HFFc6 (cell line): ENCODE measurements at places on chromosomes 7 and 10. TPM values are rescaled to one million over a fixed set of nuclear protein-coding genes. Genes with fewer than 3 reads are reported as not detected.

The ADAM12 gene
- 5.2 to 11.2 TPM (median 6.8 TPM) in 3 replicates for total RNA-seq

GRCh38 chr7:114070246-114070645, 151.4 kb upstream of the PPP1R3A start:
- H3K36me3 ChIP-seq, result no peaks in the 10 kb centered on the region
- no peak for DNase-seq
- H3K4me1 ChIP-seq, result no peaks in the 10 kb centered on the region
- no peak overlapping the region for H3K27ac ChIP-seq
- H3K27me3 ChIP-seq, result no peaks in the 10 kb centered on the region; the same call in 1 of the 2 replicates

- H3K4me3 ChIP-seq, result no peak overlapping the region
- DNase-seq, result no peak
- peaks cover 15% of the 10 kb centered on the region for H3K27me3 ChIP-seq
- no peaks in the 10 kb centered on the region for H3K4me1 ChIP-seq
- H3K27ac ChIP-seq, result no peak overlapping the region
Observed at GRCh38 chr7:4817178-4817901, 41.9 kb downstream of the AP5Z1 start.

- peak overlapping the region; percentile 81 for H3K4me3 ChIP-seq
- H3K27ac ChIP-seq, result peak overlapping the region; percentile 79
- peaks cover 19% of the 10 kb centered on the region; the same call in 1 of the 2 replicates for H3K36me3 ChIP-seq
- H3K27me3 ChIP-seq, result peaks cover 2% of the 10 kb centered on the region; the same call in 1 of the 2 replicates
Observed at GRCh38 chr10:102776779-102777456, 33.2 kb downstream of the WBP1L start.

The PON1 gene
- total RNA-seq, result not detected in 3 replicates

The VWDE gene
- not detected in 3 replicates for total RNA-seq

The CYP51A1 gene
- 35.4 to 42.5 TPM (median 39.1 TPM) in 3 replicates for total RNA-seq

The ZNF365 gene
- total RNA-seq, result 9.7 to 14.7 TPM (median 12.5 TPM) in 3 replicates

GRCh38 chr7:157429680-157430224, 92.9 kb downstream of the DNAJB6 start:
- H3K27me3 ChIP-seq, result peaks cover 3% of the 10 kb centered on the region
- H3K4me1 ChIP-seq, result peaks cover 15% of the 10 kb centered on the region
- no peak for DNase-seq
- H3K4me3 ChIP-seq, result no peak overlapping the region
- no peaks in the 10 kb centered on the region for H3K36me3 ChIP-seq

The SLC39A12 gene
- not detected in 3 replicates for total RNA-seq
